ENCODE measurements at places on chromosomes 5 and 9. TPM values are rescaled to one million over a fixed set of nuclear protein-coding genes. Genes with fewer than 3 reads are reported as not detected.
A peak's percentile ranks its signal among the peaks of the same experiment; 100 is the strongest.

ABCA1 gene
- 43.6 TPM for total RNA-seq

PDE6A gene
- total RNA-seq: not detected

DNA sequence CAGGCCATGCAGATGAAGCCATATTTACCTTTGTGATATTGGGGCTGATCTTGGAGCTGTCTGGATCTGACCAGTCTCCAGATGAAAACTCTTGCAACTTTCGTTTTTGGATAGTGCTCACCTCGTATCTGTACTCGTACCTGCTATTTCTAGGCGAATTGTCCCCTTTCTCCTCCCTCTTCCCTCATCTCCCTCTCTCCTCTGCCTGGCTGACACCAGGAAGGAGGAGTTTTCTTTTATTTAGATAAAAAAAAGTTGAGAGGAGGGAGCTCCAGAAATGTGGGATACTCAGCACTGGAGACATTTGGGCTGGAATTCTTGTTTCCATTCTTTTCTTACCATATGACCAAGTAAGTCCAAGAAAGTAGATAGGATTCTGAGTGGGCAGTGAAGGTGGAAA, 54.6 kb upstream of the ABL1 start:
- no peak for DNase-seq
- no peaks in the 10 kb centered on the region for H3K27me3 ChIP-seq
- H3K27ac ChIP-seq: peak overlapping the region; percentile 97
- H3K4me3 ChIP-seq: peak overlapping the region; percentile 39
- no peaks in the 10 kb centered on the region for H3K36me3 ChIP-seq
- H3K4me1 ChIP-seq: peaks cover 22% of the 10 kb centered on the region

DNA sequence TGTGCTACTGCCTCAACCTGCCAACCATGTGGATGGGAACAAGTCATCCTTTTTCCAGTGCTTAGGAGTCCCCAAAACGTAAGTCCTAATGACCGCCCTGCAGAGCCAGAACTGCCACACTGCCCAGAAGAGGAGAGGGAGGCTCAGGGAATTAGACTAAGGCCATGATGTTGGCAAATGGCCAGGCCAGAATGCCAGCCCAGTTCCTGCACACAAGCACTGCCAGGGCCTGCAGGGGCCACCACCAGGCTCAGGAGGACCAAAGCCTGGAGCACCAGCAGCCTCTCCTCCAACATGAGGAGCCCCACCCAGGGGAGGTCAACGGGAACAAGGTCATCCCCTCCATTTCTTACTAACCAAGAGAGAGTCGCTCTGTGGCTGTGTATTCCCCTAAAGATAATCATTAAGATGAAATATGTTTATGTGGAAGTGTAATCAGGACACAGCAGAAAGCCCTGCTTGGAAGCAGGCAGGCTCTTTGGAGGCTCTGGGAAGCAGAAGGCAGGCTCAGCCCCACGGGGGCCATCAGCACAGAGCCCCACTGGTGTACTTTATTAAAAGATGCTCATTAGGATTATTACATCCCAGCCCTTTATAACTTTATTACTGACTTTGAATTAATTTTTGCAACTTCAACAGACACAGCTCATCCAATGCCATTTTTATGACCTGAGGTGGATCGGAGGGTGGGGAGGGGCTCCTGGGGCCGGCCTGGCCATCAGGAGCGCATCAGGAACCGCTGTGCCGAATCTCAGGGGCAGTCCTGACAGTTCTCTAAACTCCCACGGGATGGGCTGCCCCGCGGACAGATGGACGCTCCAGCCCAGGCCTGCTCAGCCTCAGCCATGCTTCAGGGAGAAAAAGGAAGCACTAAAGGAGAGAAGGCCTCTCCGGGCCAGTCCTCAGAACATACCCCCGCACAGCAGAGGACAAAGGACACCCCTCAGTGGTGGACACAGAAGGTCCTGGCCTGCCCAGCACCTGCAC, 127.0 kb downstream of the ADAMTS2 start:
- peaks cover 2% of the 10 kb centered on the region for H3K36me3 ChIP-seq
- peaks cover 8% of the 10 kb centered on the region for H3K4me1 ChIP-seq
- H3K4me3 ChIP-seq: no peak overlapping the region
- no peaks in the 10 kb centered on the region for H3K27me3 ChIP-seq
- DNase-seq: no peak
- H3K27ac ChIP-seq: no peak overlapping the region

DNA sequence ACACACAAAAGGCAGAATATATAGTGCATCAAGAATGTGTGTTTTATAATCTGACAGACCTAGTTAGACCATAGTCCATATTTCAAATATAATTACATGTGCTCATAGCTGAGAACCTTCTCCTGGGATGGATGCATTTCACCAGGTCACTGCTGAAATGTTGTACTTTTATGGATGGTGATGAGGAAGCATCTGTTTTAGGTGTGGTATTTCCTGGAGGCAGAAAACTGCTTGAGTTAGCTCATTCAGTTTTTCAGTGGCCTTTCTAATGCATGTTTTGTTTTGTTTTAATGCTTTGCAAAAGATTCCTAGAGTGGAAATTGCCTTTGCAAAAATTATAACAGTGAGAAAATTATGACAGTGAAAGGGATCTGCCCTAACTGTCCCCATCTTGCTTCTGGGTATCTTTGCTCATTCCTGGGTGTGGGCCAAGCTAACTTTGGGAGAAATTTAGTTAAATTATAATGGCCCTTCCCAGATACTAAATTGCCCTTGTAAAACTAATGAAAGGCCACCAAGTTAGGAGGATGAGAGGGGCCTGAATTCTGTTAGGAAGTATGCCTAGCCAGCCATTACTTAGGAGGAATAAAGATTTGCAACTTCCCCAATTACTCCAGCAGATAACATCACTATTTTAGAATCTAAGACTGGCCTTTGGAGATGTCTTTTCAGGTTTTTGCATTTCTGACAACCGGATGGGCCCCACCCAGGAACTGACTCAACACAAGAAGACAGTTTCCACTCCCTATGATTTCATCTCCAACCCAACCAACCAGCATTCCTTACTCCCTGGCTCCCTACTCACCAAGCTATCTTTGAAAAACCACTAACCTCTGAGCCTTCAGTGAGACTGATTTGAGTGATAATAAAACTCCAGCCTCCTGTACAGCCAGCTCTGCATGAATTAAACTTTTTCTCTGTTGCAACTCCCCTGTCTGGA, 7.0 kb upstream of the IL12B start:
- H3K36me3 ChIP-seq: no peaks in the 10 kb centered on the region
- no peak overlapping the region for H3K4me3 ChIP-seq
- H3K27me3 ChIP-seq: no peaks in the 10 kb centered on the region
- H3K4me1 ChIP-seq: peaks cover 5% of the 10 kb centered on the region

DNA sequence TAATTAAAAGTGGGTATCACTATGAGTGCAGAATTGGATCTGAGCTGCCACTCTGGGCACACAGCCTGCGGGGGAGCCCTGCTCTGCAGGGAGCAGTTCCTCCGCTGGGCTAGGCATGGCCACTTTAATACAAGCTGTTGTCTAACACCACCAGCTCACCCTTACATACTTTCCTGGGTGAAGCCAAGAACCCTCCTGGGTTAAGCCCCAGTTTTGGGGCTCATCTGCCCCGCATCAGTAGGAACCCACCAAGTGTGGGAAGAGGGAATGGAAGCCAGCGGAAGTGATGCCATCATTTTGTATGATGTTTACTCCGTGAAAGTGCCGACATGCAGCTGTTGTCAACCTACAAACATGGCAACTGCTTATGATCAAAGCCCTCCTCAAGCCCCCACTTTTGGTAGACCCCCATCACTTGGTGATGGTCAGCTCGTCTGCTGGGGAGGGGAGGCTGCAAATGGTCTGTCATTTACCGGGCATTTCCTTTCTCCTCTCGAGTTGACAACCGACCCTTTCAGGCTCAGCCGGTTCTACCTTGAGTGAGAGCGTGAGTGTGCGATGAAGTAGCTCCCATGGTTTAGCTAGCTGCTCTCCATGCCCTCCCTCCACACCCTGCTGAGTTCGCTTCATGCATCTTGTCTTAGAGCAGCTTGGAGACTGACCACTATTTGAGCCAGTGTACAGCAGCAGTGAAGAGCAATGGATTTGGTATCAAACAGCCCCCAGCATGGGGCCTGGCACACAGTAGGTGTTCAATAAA, 95.3 kb upstream of the IER5L start:
- no peak for DNase-seq
- H3K4me3 ChIP-seq: no peak overlapping the region
- H3K27me3 ChIP-seq: peaks cover 23% of the 10 kb centered on the region
- H3K27ac ChIP-seq: no peak overlapping the region
- no peaks in the 10 kb centered on the region for H3K36me3 ChIP-seq

Measured in IMR-90 (cell line).